ENCODE measurements at places on chromosomes 2 and 18. TPM values are rescaled to one million over a fixed set of nuclear protein-coding genes. Genes with fewer than 3 reads are reported as not detected.

Gene CNPPD1
- 77.2 TPM for total RNA-seq

Gene SAG
- total RNA-seq = not detected

Gene SATB2
- total RNA-seq = 1.7 TPM

- DNase-seq = no peak
Observed at GRCh38 chr2:36277881-36278523, 77.6 kb upstream of the CRIM1 start.
